Vagina (tissue), 2 donors: ENCODE measurements at places on chromosomes 12 and 14.
A peak's percentile ranks its signal among the peaks of the same experiment; 100 is the strongest.

DNA sequence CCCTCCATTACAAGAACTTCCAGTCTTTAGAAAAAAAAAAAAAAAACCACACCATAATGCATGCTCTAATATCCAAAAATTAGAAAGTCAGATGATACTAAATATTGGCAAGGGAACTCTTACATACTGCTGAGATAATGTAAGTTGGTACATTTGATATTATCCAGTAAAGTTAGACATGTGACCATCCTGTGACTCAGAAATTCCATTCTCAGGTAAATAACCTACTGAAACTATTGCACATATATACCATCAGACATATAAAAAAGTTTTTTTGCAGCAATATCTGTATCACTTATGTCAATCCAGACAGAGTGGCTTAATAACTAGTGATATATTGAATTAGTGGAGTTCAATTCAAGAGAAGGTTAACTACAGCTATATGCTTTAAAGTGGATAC, 63.5 kb downstream of the KITLG start:
- no peak overlapping the region for H3K4me3 ChIP-seq
- H3K36me3 ChIP-seq = no peaks in the 10 kb centered on the region
- peaks cover 11% of the 10 kb centered on the region for H3K4me1 ChIP-seq
- H3K27me3 ChIP-seq = no peaks in the 10 kb centered on the region
- DNase-seq = no peak

DNA sequence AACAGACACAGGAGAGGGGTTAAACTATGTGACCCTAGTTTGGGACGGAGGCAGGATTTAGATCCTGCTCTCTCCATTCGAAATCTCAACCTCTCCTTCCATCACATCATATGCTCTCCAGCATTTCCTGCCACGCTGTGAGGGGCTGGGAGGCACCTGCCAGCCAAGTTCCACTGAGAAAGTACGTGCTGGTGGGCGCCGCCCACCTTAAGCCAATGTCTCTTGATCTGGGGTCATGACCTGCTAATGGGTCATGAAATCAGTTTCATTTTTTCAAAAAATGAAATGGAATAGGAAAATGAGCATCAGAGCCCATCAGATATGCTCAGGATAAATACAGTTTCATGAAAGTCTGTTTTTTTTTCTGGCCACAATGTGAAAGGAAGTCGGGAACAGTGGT, 7.2 kb downstream of the MCRS1 start:
- H3K36me3 ChIP-seq = no peaks in the 10 kb centered on the region
- H3K27me3 ChIP-seq = no peaks in the 10 kb centered on the region
- DNase-seq = no peak
- H3K4me1 ChIP-seq = peaks cover 3% of the 10 kb centered on the region

DNA sequence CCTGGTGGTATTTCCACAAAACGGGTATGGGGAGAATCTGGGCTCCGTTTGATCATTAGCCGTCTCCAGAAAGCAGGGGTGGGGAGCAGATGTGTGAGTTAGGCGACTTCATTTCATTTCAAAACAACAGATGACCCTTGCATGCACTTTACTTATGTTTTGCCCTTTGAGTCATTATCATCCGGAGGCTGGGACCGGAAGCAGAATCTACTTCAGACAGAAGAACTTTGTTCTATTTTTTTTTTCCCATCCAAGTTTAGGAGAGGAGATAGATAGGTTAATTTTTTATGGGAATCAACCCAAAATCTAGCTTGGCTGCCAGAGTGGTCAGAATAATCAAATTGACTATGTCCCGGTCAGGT, 31.3 kb upstream of the CMAS start:
- no peak overlapping the region for H3K27ac ChIP-seq
- H3K27me3 ChIP-seq = no peaks in the 10 kb centered on the region
- H3K4me3 ChIP-seq = no peak overlapping the region
- H3K36me3 ChIP-seq = no peaks in the 10 kb centered on the region

DNA sequence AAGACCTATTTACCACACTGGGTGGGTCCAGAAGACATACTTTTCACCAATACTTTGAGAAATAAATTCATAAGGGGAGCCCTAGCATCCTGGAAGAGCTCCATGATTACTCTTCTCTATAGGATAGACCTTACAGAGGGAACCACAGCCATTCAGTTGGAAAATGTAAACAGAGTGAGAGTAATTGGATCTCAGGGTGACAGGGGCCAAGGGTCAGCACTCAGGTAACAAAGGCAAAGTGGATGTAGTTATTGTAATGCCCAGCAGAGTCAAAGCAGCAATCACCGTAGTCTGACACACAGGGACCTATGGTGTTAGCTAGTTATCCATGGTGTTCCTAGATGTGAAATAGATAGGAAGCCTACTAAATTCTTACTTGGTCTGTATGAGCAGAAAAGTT, 10.8 kb upstream of the GTF2A1 start:
- H3K27ac ChIP-seq = no peak overlapping the region
- H3K4me1 ChIP-seq = no peaks in the 10 kb centered on the region
- no peak overlapping the region for H3K4me3 ChIP-seq
- DNase-seq = no peak
- no peaks in the 10 kb centered on the region for H3K36me3 ChIP-seq

- H3K4me3 ChIP-seq = no peak overlapping the region
- no peaks in the 10 kb centered on the region for H3K27me3 ChIP-seq
- H3K36me3 ChIP-seq = peaks cover 49% of the 10 kb centered on the region
- no peak overlapping the region for H3K27ac ChIP-seq
- no peaks in the 10 kb centered on the region for H3K4me1 ChIP-seq
- DNase-seq = no peak
Measured at GRCh38 chr14:30657606-30658163, 35.6 kb downstream of the SCFD1 start.

GRCh38 chr12:42603246-42603990, 13.9 kb upstream of the PRICKLE1 start:
- H3K36me3 ChIP-seq = no peaks in the 10 kb centered on the region
- H3K27me3 ChIP-seq = no peaks in the 10 kb centered on the region
- DNase-seq = no peak
- H3K27ac ChIP-seq = no peak overlapping the region
- no peak overlapping the region for H3K4me3 ChIP-seq
- no peaks in the 10 kb centered on the region for H3K4me1 ChIP-seq

DNA sequence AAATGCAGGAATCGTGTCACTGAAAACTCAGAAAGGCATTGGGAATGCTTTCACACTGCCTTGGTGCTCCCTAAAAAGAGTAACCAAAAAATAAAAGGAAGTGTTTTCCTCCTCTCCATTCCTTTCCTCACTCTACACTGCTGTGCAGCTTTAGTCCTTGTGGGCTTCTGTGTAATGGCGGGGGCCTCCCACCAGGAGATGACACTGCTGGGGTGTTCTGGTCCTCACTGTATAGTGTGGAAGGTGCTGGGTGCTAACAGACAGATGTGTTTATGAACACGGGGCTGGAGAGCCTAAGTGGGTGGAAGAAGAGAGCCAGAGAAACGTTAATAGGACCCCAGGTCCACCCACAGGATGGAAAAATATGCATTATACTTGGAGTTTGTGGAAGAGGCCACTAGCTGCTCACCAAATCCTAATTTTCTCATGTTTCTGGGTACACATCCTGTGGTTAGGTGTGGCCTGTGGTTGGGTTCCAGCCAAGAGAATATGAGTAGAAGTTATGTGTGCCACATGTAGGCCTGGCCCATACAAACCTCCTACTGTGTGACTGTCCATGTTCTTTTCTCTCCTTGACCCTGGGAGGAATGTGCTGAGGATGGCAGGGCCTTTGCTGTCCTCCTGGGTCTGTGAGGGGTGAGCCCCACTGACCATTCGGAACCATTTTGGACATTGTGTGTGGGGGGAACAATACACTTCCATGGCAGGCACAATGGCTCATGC, 14.0 kb upstream of the C1S start:
- no peaks in the 10 kb centered on the region for H3K27me3 ChIP-seq
- no peaks in the 10 kb centered on the region for H3K4me1 ChIP-seq
- no peaks in the 10 kb centered on the region for H3K36me3 ChIP-seq
- no peak overlapping the region for H3K4me3 ChIP-seq

DNA sequence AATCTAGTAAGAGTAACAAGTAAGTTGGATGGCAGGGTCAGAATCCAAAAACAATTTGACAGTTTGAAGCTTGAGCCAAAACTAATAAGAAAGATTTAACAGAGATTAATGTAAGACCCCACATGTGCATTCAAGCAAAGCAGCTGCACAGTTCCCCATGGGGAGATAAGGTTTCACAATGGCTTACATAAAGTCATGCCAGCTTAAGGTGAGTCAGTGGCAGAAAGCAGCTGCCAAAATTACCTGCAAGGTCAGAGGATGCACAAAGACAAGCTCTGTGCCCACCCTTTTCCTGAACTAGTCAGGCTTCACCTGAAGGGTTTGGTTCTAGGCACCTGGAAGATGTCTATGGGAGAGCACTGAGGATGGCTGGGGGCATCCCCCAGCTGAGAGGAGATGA, 36.6 kb upstream of the KRT77 start:
- no peaks in the 10 kb centered on the region for H3K27me3 ChIP-seq
- H3K36me3 ChIP-seq = no peaks in the 10 kb centered on the region
- H3K4me3 ChIP-seq = no peak overlapping the region
- H3K4me1 ChIP-seq = no peaks in the 10 kb centered on the region
- H3K27ac ChIP-seq = no peak overlapping the region

- H3K36me3 ChIP-seq = peaks cover 6% of the 10 kb centered on the region
- H3K27me3 ChIP-seq = no peaks in the 10 kb centered on the region
- H3K27ac ChIP-seq = no peak overlapping the region
- no peak for DNase-seq
- no peak overlapping the region for H3K4me3 ChIP-seq
Measured at GRCh38 chr14:87952307-87953094, 40.5 kb downstream of the GALC start.

DNA sequence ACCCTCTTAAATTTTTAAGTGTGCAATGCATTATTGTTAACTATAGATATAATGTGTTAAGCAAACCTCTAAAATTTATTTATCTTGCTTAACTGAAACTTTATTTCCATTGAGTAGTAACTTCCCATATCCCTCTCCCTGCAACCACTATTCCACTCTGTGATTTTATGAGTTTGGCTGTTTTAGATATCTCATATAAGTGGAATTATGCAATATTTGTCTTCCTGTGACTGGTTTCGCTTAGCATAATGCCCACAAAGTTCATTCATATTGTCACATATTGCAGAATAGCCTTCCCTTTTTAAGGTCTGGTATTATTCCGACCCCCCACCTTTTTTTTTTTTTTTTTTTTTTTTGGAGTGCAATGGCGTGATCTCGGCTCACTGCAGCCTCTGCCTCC, 247.6 kb downstream of the EMP1 start:
- no peak overlapping the region for H3K27ac ChIP-seq
- H3K4me1 ChIP-seq = peaks cover 7% of the 10 kb centered on the region
- DNase-seq = no peak

DNA sequence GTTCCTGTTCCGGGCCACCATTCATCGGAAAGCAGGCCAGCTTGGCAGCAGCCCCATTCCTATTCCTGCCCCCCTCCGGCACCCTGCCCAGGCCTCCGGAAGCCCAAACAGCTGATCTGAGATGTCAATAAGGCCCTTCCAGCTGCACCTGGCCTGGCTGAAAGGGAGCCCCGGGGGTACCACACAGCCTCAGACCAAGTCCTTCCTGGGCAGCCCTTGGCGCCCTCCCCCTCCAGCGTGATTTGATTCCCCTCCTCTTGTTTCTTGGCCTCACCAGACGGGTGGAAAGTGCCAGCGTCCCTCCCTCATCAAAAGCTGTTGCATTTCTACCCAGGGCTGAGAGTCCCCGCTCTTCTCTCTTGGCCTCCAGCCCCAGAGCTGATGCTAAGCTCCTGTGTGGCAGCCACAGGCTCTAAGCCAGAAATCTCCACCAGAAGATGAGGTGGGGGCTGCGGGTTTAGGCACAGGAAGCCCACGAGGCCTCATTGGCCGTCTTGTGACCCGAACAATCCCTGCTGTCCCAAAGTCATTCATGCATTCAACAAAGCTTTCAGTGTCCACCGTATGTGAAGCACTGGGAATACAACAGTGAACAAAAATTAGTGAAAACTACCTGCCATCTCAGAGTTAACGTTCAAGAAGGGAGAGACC, 215.4 kb downstream of the SLC41A2 start:
- no peak for DNase-seq
- H3K36me3 ChIP-seq = no peaks in the 10 kb centered on the region
- no peak overlapping the region for H3K27ac ChIP-seq
- H3K27me3 ChIP-seq = no peaks in the 10 kb centered on the region
- no peak overlapping the region for H3K4me3 ChIP-seq

GRCh38 chr12:34348836-34349672, 326.8 kb downstream of the ALG10 start:
- H3K4me3 ChIP-seq = no peak overlapping the region
- DNase-seq = no peak
- H3K27ac ChIP-seq = no peak overlapping the region
- H3K4me1 ChIP-seq = no peaks in the 10 kb centered on the region
- no peaks in the 10 kb centered on the region for H3K27me3 ChIP-seq
- no peaks in the 10 kb centered on the region for H3K36me3 ChIP-seq

- peak within 1 kb of the TSS; percentile 48 for H3K4me3 ChIP-seq
- H3K4me1 ChIP-seq = peaks cover 38% of the 10 kb centered on the region
- H3K36me3 ChIP-seq = no peaks in the 10 kb centered on the region
- DNase-seq = no peak
- H3K27me3 ChIP-seq = no peaks in the 10 kb centered on the region
Measured at GRCh38 chr12:130715998-130716968, at the start of gene RIMBP2. Gene RIMBP2 (minus strand): TSS chr12:130716299. CDS start chr12:130479013, 237,286 bp downstream.

DNA sequence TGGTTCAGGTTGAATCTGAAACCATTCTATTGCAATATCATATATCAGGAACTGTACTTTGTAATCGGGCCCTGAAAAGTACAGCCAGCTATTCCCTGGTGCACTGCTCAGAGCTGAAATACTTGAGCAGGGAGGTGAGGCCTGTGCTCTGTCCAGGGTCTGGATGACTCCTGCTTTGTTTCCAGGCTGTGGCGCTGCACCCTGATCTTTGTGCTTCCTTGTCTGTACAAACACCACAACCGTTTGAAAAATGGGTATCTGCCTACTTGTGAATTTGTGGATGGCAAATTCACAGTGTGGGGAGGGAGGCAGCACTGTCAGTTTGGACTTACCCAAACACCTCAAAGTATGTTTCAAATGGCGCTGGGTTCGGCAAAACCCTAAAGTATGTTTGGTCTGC, 155.4 kb upstream of the FAR2 start:
- H3K4me3 ChIP-seq = no peak overlapping the region
- DNase-seq = no peak
- peak overlapping the region; percentile 56 for H3K27ac ChIP-seq
- no peaks in the 10 kb centered on the region for H3K27me3 ChIP-seq

DNA sequence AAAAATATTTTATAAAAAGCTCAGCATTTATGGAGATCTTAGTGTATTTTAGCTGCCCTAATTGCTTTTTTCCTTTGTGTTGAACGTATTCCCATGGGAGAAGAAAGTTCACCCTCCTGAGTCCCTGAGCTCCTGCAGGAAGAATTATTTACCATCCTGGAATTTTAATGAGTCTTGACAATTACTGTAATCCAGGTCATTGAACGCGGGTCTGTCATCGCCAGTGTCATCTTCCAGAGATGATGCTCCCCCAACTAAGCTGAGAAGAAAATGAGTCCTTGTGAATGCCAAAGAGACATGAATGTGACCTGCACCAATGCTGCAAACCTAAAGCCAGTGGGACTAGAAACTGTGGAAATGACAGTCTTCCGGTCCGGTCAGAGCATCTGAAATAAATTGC, 129.5 kb downstream of the FBXL14 start:
- H3K4me3 ChIP-seq = no peak overlapping the region
- no peak for DNase-seq
- H3K36me3 ChIP-seq = no peaks in the 10 kb centered on the region
- no peaks in the 10 kb centered on the region for H3K27me3 ChIP-seq
- H3K4me1 ChIP-seq = no peaks in the 10 kb centered on the region
- H3K27ac ChIP-seq = no peak overlapping the region

- DNase-seq = no peak
- H3K4me1 ChIP-seq = no peaks in the 10 kb centered on the region
- no peak overlapping the region for H3K4me3 ChIP-seq
- H3K27me3 ChIP-seq = no peaks in the 10 kb centered on the region
Measured at GRCh38 chr14:87966816-87967215, 26.2 kb downstream of the GALC start.
